ENCODE measurements at places on chromosomes 11 and 22.

- no peak for DNase-seq
These were observed 195.4 kb downstream of the METTL15 start for GRCh38 chr11:28303477-28304191.

- no peak for DNase-seq
These were observed 28.9 kb downstream of the PLEKHA7 start for GRCh38 chr11:16985297-16985696.

- no peak for DNase-seq
These were observed 893.9 kb downstream of the OPCML start for GRCh38 chr11:132638423-132638822.

DNA sequence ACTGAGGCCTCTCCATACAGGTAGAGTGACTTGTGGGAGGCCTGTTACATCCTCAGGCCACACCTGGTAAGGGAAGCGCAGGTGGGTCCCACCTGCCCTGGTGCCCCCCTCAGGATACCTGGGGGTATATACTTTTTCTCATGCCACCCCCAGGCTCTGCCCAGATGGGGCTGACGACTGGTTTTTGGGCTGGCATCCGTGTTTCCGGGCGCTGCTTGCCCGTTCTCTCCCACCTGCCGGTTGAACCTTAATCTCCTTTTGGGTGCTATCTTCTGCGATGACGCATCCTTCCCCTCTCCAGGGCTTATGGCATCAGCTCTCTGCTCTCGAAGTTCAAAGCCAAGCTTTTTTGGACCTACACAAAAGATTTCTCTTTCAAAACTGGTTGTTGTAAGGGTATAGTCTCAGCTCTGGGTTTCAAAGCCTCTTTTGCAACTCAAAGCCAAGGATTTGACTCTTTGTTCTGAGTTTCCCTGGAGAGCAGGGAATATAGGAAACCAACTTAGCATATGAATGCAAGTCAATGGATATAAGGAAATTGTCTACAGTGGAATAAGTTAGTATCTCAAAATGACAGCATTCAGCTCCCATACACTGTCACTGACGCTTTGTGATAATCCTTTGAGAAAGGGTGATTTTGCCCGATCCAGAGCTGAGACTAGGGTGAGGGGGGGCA is 8.6 kb upstream of the LRRC10B start:
- DNase-seq = no peak

DNA sequence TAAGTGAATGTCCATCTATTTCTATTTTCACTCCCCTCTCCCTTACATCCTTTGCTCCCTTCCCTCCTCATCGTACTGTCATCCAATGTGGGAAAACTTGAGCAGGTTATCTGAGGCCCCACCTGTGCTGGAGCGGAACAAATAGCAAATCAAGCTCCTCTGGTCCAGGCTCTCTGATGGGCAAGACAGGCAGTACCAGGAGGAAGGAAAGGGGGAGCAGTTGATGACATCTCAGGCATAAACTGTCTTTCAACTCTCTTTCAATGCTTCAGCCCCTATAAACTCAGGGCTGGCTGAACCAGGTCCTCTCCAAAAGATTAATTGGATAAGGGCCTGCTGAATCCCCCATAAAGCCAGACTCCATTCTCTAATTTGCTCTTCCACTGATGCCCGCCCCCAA is 1.5 kb upstream of the CCKBR start:
- no peak for DNase-seq

DNA sequence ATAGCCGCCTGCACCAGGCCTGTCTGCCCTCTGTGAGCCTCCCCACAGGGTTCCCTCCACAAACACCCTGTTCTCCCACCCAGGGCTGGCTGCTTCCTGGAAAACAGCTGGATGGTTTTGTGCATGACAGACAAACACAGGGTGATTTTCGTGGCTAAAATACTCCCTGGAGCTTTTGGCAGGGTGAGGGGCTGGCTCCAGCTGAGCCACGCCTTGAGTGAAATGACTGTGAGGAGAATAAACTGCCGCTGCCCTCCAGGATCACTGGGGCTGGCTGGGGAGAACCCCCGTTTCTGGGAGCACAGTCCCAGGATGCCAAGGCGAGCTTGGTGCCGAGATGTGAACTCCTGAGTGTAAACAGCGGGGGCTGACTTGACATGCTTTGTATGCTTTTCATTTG is 20.3 kb upstream of the PPP6R3 start:
- DNase-seq = no peak

DNA sequence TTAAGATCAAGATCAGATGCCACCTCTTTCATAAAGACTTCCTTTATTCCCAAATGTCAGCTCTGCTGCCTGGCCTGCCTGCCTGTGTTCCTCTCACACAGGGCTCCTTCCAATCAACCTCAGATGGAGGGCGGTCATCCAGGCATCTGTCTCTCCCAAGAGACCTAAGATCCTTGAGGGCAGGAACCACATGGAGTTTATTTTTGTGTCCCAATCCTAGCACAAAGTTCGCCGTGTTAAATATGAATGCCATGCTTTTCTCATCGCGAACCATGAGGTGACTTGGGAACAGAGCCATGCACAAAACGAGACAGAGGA is 72.7 kb upstream of the ARFGAP3 start:
- no peak for DNase-seq

- DNase-seq = no peak
These were observed 45.1 kb downstream of the FLI1 start for GRCh38 chr11:128738942-128739341.

GRCh38 chr11:46668480-46669085 is 31.8 kb downstream of the ARHGAP1 start:
- DNase-seq = no peak

- no peak for DNase-seq
These were observed 24.3 kb upstream of the ADA2 start for GRCh38 chr22:17243524-17243923.

DNA sequence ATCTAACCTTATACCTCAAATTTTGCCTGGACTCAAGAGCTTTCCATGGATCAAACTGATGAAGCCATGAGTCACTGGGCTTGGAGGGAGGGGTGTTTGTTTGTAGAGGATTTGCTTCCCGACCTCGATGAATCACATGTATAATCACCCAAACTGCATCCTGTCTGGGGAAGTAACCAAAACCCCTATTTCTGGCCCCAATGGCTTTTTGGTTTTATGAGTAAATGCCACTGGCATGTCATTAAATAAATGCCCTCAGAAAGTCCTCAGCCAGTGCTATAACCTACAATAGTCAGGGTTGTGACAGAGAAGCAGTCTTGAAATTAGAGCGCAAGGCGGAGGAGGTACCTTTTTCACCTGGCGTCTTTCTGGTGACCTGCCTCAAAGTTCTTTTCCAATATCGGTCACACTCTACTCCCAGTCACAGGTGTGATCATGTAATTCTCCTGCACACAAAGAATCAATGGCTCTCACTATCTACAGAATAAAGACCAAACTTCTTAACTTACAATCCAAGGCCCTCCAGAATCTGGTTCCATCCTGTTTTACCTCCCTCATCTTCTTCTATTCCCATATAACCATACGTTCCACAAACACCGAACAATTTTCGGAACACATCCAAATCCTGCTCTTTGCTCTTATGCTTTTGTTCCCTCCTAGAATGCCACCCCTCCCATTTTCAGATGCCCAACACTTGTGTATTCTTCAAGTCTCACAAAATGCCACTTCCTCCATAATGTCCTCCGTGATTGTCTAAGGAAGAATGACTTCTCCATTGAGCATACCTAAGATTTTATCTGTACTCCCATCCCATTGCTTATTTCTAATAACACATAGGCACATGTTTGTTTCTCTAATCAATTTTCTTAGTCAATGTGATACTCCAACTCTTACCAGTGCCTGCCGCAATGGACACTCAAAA is 81.3 kb upstream of the BLID start:
- peak; percentile 100 for DNase-seq

GRCh38 chr11:35617687-35618496 is at the start of gene FJX1:
TSS of gene FJX1 (plus strand) at chr11:35618460. CDS start at chr11:35618637, 177 bp downstream.
- DNase-seq = peak; percentile 87

GRCh38 chr11:105071089-105071732 is 26.1 kb upstream of the CARD16 start:
- no peak for DNase-seq

DNA sequence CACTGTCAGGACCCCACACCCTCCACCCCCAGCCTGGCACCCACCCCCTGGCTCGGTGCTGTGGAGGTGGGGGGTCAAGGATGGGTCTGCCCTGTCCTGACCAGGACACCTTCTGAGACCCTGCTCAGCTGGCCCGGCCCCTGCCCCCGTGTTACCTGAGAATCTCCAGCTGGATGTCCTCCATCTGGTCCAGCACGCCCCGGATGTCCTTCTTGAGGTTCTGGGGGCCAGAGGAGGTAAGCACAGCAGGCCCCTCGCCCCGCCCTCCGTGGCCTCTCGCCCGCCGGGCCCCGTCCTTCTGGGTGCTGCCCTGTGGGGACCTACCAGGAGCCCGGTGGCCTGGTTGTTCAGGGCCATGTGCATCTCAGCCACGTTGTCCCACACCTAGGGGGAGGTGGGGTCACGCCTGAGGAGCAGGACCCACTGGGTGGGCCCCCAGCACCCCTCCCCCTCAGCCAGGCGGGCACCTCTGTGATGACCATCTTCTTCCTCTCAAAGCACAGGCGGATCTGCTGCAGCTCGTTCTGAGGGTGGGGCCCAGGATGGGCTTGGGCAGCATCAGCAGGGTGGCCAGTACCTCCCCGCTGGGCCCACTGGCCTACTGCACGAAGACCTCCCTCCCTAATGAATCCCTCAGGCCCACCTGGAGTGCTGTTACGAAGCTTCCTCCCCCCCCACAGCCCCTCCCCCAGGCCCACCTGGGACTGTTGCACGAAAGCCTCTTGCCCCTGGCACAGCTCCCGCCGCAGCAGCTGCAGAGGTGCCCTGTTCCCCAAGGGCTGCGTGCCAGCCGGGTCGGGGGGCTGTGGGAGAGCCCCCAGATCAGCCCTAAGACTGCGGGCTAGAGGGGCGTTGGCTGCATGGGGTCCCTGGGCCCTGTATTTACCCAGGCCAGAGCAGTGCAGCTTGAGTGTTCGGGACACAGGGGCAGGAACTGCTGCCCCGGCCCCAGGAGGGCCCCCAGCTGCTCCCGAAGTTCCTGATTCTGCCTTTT is 1.3 kb downstream of the CCDC188 start:
- no peak for DNase-seq

GRCh38 chr11:2105511-2105910 is 33.7 kb downstream of the IGF2 start:
- DNase-seq = no peak

DNA sequence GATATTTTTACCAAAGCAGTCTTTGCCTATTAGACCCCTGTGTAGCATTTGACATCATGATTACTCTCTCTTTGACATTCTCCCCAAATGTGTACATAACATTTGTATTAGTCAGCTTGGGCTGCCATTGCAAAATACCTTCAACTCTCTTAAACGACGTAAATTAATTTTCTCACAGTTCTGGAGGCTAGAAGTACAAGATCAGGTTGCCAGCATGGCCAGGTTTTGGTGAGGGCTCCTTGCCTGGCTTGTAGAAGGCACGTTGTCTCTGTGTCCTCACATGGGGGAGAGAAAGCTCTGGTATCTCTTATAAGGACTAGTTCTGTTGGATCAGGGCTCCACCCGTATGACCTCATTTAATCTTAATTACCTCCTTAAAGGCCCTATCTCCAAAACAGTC is 12.3 kb upstream of the DLAT start:
- DNase-seq = peak; percentile 32

- DNase-seq = no peak
These were observed 41.2 kb downstream of the SNX19 start for GRCh38 chr11:130874955-130875531.

DNA sequence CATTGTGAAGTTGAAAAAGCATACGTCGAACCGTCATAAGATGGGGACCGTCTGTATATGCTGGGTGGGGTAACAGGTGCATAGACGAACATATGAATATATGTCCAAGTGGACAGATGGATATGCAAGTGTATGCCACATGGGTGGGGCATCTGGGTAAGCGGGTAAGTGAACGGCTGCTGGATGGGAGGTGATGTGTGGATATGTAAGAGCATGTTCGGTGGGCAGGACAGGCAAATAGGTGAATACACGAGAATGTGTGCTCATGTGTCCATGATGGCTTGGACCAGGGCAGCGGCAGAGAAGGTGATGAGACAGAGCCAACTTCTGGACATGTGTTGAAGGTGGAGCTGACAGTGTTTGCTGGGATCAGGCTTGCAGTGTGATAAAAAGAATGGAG is 12.0 kb downstream of the IFITM10 start:
- no peak for DNase-seq

DNA sequence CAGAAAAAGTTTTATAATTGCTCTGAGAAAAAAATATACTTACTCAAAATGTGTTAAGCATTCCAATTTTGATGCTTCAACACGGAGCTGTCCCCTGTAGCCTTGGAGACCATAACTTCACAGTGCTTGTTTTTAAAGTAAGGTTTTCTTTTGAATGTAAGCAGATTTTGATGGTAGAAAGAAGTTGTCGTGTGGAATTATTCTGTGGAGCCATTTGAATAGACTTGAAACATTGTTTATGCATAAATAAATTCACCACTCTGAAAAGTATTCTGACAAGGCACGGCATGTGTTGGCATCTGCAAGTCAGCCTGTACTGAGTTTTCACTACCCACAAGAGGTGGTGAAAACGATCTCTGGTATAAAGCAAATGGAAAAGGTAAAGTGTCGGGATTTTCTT is 115.5 kb downstream of the UVRAG start:
- no peak for DNase-seq

GRCh38 chr11:13140873-13141655 is 131.9 kb downstream of the RASSF10 start:
- DNase-seq = peak; percentile 90

DNA sequence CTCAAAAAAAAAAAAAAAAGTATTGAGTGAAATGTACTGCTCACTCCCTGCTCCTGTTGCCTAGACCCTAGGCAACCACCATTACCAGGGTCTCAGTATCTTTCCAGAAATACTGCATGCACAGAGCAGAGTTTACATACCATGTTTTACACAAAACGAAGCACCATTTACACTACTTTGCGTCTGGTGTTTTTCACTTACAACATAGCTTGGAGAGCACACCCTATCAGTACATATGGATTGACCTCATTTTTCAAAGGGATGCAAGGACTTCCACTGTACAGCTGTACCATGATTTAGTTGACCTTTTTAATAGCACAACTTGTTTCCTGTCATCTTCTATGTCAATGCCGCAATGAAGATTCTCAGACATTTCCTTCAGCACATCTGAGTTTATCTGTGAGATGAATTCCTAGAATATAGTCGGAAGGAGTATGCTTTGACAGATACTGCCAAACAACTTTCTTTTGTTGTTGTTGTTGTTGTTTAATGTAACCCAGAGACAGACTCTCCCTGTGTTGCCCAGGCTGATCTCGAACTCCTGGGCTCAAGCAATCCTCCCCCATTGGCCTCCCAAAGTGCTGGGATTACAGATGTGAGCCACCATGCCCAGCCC is 6.1 kb downstream of the MYH9 start:
- no peak for DNase-seq

GRCh38 chr11:35902961-35903360 is 40.9 kb upstream of the LDLRAD3 start:
- DNase-seq = no peak

DNA sequence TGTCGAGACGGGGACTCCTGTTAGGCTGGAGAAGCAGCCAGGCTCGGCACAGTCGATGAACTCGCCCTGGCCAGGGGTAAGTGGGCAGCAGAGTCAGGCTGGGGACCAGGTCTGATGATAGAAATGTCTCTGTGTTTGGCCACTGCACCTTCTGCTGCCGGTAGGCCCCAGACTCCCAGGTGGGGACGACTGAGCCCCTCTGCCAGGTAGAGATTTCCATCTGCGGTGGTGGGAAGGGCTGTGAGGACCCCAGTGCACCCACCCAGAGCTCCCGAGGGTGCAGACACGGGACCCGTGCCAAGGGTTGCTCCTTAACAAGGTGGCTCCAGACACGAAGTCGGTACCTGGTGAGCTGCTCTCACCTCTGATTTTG is 862.5 kb downstream of the TBC1D22A start:
- no peak for DNase-seq
